ENCODE measurements at places on chromosomes 4 and X.

GRCh38 chr4:165364452-165365080 is 14.2 kb upstream of the CPE start:
- no peak for DNase-seq

DNA sequence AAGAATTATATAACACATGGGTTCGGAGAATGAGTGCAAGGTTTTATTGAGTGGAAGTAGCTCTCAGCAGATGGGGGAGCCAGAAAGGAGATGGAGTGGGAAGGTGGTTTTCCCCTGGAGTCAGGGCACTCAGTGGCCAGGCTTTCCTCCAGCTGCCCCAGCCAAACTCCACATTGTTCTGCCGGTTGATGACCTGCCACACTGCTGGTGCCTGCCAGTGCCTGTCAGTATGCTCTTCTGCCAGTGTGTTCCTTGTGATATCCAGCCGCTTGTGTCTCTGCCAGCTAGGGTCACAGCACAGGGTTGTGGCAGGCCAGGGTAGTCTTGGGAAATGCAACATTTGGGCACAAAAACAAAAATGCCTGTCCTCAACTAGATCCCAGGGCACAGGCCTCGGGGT is 604.8 kb upstream of the TECRL start:
- no peak for DNase-seq

DNA sequence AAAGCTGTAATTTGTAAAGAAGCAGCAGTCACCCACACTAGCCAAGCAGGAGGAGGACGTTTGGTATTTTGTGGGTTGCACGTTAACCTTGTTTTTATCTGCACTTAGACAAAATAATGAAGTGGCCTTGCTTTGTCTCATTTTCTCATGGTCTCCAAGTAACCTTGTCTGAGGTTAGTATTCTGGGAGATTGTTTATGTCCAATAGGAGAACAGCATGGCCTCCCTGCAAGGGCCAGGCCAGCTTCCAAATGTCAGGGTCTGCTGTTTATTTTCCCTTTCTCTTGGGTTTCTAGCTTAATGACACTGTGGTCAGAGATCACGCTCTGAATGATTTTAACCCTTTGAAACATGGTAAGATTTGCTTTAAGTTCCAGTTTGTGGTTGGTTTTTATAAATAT is 29.9 kb downstream of the PNMA6E start:
- no peak for DNase-seq

GRCh38 chr4:86596807-86597206 is 2.7 kb downstream of the PTPN13 start:
- DNase-seq: no peak

DNA sequence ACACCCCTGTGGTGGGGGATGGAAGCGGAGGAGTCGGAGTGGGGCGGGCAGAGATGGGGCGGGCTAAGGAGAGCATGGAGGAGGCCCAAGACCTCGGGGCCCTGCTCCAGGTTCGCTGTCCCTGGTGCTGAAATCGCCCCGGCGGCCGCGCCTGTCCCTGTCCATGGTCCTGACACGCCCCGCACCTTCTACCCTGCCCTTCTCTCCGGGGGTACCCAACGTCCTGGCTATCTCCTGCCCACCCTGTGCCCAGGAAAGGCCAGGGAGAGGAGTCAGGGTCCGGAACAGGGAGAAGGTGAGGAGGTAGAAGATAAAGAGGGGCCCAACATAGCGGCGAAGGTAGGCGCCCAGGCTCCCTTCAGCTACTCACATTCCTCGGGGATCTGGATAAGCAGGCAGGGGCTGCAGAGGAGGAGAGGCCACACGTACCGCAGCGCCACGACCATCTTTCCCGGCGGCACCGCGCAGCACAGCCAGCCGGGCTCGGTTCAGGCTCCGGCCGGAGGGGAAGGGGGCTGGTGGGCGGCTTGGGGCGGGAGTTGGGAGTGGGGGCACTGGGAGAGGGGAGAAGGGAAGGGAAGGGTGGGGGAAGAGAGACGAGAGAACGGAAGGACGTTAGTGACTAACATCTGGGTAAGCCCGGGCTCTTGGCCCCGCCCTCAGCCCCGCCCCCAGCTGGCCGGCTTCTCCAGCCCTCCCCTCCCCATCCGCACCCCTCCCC is 10.4 kb downstream of the L1CAM start:
- no peak for DNase-seq

- peak; percentile 30 for DNase-seq
Observed at GRCh38 chr4:60201052-60201673, 999.0 kb upstream of the ADGRL3 start.

DNA sequence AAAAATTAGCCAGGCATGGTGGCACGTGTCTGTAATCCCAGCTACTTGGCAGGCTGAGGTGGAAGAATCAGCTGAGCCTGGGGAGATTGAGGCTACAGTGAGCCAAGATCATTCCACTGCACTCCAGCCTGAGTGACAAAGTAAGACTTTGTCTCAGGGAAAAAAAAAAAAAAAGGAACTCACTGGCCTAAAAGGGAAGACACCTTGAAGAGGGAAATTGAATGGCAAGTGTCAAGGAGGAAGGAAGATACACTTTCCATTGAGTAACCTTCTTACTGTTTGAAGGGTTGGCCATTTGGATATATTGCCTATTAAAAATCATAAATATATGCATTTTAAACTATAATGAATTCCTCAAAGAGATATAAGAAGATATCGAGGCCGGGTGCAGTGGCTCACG is 147.5 kb upstream of the FAM241A start:
- DNase-seq: no peak

- no peak for DNase-seq
Observed at GRCh38 chr4:794900-795725, 30.8 kb downstream of the CPLX1 start.

DNA sequence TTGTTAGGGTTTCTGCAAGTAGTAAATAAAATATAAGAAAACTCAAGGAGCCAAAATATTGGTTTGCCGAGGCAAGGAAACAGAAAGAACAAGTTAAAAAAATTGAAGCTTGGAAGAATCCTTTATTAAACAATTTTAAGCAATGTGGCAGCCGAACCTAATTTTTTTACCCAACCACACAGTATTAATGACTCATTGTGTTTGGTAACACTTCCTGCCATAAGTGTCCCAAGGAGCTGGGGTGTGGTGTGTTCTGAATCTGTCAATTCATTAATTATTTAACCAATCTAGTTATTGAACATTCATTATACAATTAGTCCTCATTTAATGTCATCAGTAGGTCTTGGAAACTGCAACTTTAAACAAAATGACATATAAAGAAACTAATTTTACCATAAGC is 19.3 kb upstream of the CPE start:
- DNase-seq: no peak

All from HS-27A (cell line).